Keratinocyte (primary cell): ENCODE measurements at places on chromosomes 2 and 18.

DNA sequence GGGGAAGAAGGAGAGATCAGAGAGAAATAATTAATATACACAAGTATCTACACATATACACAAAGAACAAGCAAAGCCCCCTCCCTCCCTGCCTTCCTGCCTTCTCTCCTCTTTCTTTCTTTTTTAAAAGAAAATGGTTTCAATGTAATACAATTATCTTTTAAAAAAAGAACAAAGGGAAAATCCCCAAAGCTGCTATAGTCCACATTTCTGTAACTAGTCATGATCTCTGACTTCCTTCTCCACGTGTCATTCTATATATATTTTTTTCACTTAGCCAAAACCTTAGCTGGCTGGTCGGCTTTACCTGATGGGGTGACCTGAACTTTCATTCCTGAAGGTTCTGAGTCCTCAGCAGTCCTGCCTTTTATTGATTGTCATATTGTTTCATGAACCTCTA is 44.3 kb downstream of the MAP3K20 start:
- no peaks in the 10 kb centered on the region for H3K27me3 ChIP-seq
- peaks cover 21% of the 10 kb centered on the region for H3K4me1 ChIP-seq
- H3K4me3 ChIP-seq: no peak overlapping the region
- no peak for DNase-seq
- peak overlapping the region; percentile 5 for H3K27ac ChIP-seq
- H3K36me3 ChIP-seq: no peaks in the 10 kb centered on the region

- no peaks in the 10 kb centered on the region for H3K27me3 ChIP-seq
- peak overlapping the region; percentile 63 for H3K4me3 ChIP-seq
- peaks cover 15% of the 10 kb centered on the region for H3K36me3 ChIP-seq
- H3K4me1 ChIP-seq: peaks cover 40% of the 10 kb centered on the region
Observed at GRCh38 chr18:35478520-35479435, 19.0 kb downstream of the INO80C start.

GRCh38 chr2:105294844-105295481 is 34.6 kb downstream of the TGFBRAP1 start:
- H3K4me1 ChIP-seq: peaks cover 19% of the 10 kb centered on the region
- H3K36me3 ChIP-seq: peaks cover 22% of the 10 kb centered on the region
- H3K4me3 ChIP-seq: no peak overlapping the region
- H3K27ac ChIP-seq: no peak overlapping the region
- DNase-seq: no peak
- H3K27me3 ChIP-seq: no peaks in the 10 kb centered on the region

- no peaks in the 10 kb centered on the region for H3K36me3 ChIP-seq
- DNase-seq: no peak
- H3K4me3 ChIP-seq: no peak overlapping the region
- no peaks in the 10 kb centered on the region for H3K4me1 ChIP-seq
- no peak overlapping the region for H3K27ac ChIP-seq
Observed at GRCh38 chr2:167264380-167264779, 376.1 kb downstream of the XIRP2 start.
